ENCODE measurements at places on chromosomes 11 and 22. TPM values are rescaled to one million over a fixed set of nuclear protein-coding genes. Genes with fewer than 3 reads are reported as not detected.

GRCh38 chr11:88799771-88800500 is 265.8 kb downstream of the GRM5 start:
- no peak for DNase-seq
- no peak overlapping the region for H3K4me3 ChIP-seq

- no peak overlapping the region for H3K27ac ChIP-seq
- H3K4me3 ChIP-seq = no peak overlapping the region
- H3K4me1 ChIP-seq = no peaks in the 10 kb centered on the region
- no peak for DNase-seq
These were observed 114.9 kb upstream of the E2F8 start for GRCh38 chr11:19355601-19356000.

DNA sequence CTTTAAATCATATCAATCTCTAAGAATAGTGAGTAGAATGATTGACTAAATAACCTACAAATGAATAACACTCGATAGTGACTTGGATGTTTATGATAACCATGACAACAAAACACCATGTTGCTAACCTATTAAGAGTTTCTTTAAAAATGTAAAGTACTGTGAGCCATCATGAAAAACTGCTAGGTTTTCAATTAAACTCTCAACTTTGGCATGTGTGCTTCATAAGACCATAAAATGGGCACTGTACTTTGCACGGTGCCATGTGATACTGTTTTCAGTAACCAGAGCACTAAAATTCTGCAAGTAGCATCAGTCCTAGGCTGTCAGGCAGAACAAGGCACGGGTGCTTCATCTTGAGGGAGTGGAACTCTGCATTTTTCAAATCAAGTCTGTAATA is 96.2 kb upstream of the TRIM77 start:
- H3K4me1 ChIP-seq = peaks cover 29% of the 10 kb centered on the region
- H3K27ac ChIP-seq = no peak overlapping the region
- H3K36me3 ChIP-seq = no peaks in the 10 kb centered on the region
- H3K4me3 ChIP-seq = no peak overlapping the region

GRCh38 chr11:9600644-9601036 is 27.2 kb downstream of the WEE1 start:
- peak overlapping the region; percentile 42 for H3K4me3 ChIP-seq
- DNase-seq = no peak
- H3K27ac ChIP-seq = peak overlapping the region; percentile 85
- no peaks in the 10 kb centered on the region for H3K27me3 ChIP-seq
- H3K4me1 ChIP-seq = peaks cover 29% of the 10 kb centered on the region

GRCh38 chr11:45151362-45151982 is 5.0 kb downstream of the PRDM11 start:
- peaks cover 7% of the 10 kb centered on the region for H3K4me1 ChIP-seq
- no peak overlapping the region for H3K27ac ChIP-seq
- no peaks in the 10 kb centered on the region for H3K36me3 ChIP-seq
- no peak for DNase-seq
- peaks cover 16% of the 10 kb centered on the region for H3K27me3 ChIP-seq
- no peak overlapping the region for H3K4me3 ChIP-seq

The BBOX1 gene
- total RNA-seq = not detected

DNA sequence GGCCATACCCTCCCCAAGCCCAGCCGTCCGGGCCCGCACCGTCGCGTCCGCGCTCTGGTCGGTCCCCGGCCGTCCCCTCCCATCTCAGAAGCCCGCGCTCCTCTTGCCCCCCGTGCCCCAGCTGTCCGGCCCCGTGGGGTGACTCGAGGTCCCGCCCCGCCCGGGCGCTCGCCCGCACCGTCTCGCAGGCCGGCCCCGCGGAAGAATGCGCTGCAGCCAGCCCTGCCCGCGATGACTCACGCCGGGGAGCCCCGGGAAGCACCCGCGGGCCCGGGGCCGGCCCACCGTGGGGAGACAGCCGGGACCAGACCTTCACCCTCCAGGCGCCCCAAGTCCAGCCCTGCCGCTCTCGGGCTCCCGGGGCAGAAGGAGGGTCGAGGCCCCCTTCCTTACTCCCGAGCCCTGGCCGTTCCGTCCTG is 320 bp upstream of the PHLDA2 start:
- peaks cover 35% of the 10 kb centered on the region for H3K4me1 ChIP-seq
- H3K36me3 ChIP-seq = peaks cover 14% of the 10 kb centered on the region

GRCh38 chr11:18111005-18111404 is 5.1 kb upstream of the SAAL1 start:
- H3K4me3 ChIP-seq = no peak overlapping the region
- DNase-seq = no peak
- peaks cover 11% of the 10 kb centered on the region for H3K27me3 ChIP-seq
- no peak overlapping the region for H3K27ac ChIP-seq

The INS gene
- total RNA-seq = not detected

The ADORA2A gene
- 1.6 TPM for total RNA-seq

The LRP4 gene
- 2.0 TPM for total RNA-seq

GRCh38 chr11:76788661-76789442 is 5.7 kb downstream of the TSKU start:
- no peak overlapping the region for H3K27ac ChIP-seq
- no peak overlapping the region for H3K4me3 ChIP-seq
- peaks cover 14% of the 10 kb centered on the region for H3K27me3 ChIP-seq
- DNase-seq = no peak
- H3K4me1 ChIP-seq = peaks cover 39% of the 10 kb centered on the region

- H3K4me3 ChIP-seq = peak overlapping the region; percentile 36
- H3K27ac ChIP-seq = peak overlapping the region; percentile 78
- H3K36me3 ChIP-seq = no peaks in the 10 kb centered on the region
- peaks cover 2% of the 10 kb centered on the region for H3K27me3 ChIP-seq
- DNase-seq = peak; percentile 67
- H3K4me1 ChIP-seq = peaks cover 34% of the 10 kb centered on the region
These were observed 35.7 kb downstream of the CELSR1 start for GRCh38 chr22:46501701-46502100.

The PKNOX2 gene
- not detected for total RNA-seq

GRCh38 chr11:74025467-74026166 is 16.7 kb upstream of the UCP3 start:
- DNase-seq = peak; percentile 74
- H3K4me3 ChIP-seq = peak overlapping the region; percentile 45
- peaks cover 49% of the 10 kb centered on the region for H3K4me1 ChIP-seq
- H3K27ac ChIP-seq = peak overlapping the region; percentile 84
- H3K36me3 ChIP-seq = peaks cover 13% of the 10 kb centered on the region
- no peaks in the 10 kb centered on the region for H3K27me3 ChIP-seq

- H3K4me3 ChIP-seq = no peak overlapping the region
- DNase-seq = no peak
These were observed 120.0 kb downstream of the ZNF280B start for GRCh38 chr22:22388494-22388893.

DNA sequence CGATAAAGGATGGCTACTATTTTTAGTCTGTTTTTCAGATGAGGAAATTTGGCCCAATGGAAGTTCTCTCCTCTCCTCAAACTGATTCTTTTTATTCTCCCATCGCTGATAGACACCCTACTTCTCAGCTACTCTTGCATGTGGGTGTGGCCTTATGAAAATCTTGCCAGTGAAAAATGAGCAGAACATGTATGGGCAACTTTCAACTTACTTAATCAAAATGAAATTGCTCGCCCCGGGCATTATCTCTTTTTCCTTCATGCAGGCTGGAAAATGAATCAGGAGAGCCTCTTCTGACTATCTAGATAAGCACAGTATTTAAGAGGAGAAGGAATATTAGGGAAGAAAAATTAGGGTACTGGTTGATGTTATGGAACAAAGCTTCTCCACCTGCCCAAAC is 2354.7 kb upstream of the RAG2 start:
- DNase-seq = no peak
- no peaks in the 10 kb centered on the region for H3K27me3 ChIP-seq
- no peaks in the 10 kb centered on the region for H3K36me3 ChIP-seq

The APOL6 gene
- total RNA-seq = 3.3 TPM

The P4HA3 gene
- total RNA-seq = 1.0 TPM

The CHRM4 gene
- not detected for total RNA-seq

The JAM3 gene
- total RNA-seq = 49.6 TPM

DNA sequence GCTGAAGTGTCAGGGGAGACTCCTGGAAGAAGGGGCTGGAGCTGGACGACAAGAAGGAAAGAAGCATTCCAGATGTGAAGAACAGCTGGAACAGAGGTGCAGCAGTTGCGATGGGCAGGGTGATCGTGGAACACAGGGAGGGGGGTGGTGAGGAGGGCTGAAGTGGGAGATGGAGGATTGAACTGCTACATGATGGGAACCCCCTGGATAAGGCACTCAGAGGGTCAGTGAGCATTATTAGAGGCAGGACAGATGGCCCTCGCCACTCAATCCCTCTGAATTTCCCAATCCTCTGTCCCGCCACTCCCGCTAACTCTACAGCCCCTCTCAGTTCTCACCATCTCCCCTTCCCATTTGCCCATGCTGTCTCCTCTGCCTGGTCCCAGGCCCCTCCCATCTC is 14.0 kb downstream of the SERPINH1 start:
- no peak overlapping the region for H3K4me3 ChIP-seq
- peaks cover 40% of the 10 kb centered on the region for H3K4me1 ChIP-seq
- peak overlapping the region; percentile 35 for H3K27ac ChIP-seq
- DNase-seq = no peak
- peaks cover 24% of the 10 kb centered on the region for H3K36me3 ChIP-seq

The SLC2A11 gene
- 8.9 TPM for total RNA-seq

GRCh38 chr11:75592715-75593114 is 30.7 kb downstream of the SERPINH1 start:
- no peak overlapping the region for H3K4me3 ChIP-seq
- no peak for DNase-seq
- H3K36me3 ChIP-seq = no peaks in the 10 kb centered on the region
- no peaks in the 10 kb centered on the region for H3K4me1 ChIP-seq
- H3K27me3 ChIP-seq = peaks cover 30% of the 10 kb centered on the region

GRCh38 chr11:36790526-36790925 is 192.5 kb upstream of the RAG2 start:
- H3K27me3 ChIP-seq = no peaks in the 10 kb centered on the region
- H3K4me3 ChIP-seq = no peak overlapping the region
- no peak overlapping the region for H3K27ac ChIP-seq

The SUSD2 gene
- total RNA-seq = 0.24 TPM

- no peak overlapping the region for H3K4me3 ChIP-seq
- H3K27me3 ChIP-seq = peaks cover 32% of the 10 kb centered on the region
- no peaks in the 10 kb centered on the region for H3K36me3 ChIP-seq
- no peak for DNase-seq
- H3K4me1 ChIP-seq = no peaks in the 10 kb centered on the region
These were observed 23.9 kb upstream of the TTLL12 start for GRCh38 chr22:43210631-43211515.

GRCh38 chr11:18144243-18144642 is 11.9 kb downstream of the MRGPRX3 start:
- no peak for DNase-seq
- peaks cover 13% of the 10 kb centered on the region for H3K4me1 ChIP-seq
- H3K36me3 ChIP-seq = no peaks in the 10 kb centered on the region

DNA sequence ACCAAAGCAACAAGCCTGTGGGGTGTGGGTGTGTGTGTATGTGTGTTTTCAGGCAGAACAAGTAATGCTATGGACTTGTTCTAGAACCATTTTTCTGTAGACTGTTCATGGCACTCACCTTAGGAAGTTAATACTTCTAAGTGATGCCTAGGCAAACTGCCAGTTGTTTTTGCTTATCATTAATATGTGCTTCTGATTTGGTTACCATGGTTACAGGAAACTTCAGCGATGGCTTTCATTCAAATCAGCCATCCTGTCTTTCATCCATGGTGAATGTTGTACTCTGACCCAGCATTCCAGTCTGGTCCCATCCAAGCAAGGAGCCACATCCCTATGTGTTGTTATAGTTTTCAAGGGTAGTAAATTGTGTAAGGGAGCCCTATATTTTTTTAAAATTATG is 49.8 kb upstream of the ARHGAP20 start:
- no peak overlapping the region for H3K27ac ChIP-seq
- peaks cover 2% of the 10 kb centered on the region for H3K27me3 ChIP-seq
- H3K36me3 ChIP-seq = no peaks in the 10 kb centered on the region
- no peak for DNase-seq

DNA sequence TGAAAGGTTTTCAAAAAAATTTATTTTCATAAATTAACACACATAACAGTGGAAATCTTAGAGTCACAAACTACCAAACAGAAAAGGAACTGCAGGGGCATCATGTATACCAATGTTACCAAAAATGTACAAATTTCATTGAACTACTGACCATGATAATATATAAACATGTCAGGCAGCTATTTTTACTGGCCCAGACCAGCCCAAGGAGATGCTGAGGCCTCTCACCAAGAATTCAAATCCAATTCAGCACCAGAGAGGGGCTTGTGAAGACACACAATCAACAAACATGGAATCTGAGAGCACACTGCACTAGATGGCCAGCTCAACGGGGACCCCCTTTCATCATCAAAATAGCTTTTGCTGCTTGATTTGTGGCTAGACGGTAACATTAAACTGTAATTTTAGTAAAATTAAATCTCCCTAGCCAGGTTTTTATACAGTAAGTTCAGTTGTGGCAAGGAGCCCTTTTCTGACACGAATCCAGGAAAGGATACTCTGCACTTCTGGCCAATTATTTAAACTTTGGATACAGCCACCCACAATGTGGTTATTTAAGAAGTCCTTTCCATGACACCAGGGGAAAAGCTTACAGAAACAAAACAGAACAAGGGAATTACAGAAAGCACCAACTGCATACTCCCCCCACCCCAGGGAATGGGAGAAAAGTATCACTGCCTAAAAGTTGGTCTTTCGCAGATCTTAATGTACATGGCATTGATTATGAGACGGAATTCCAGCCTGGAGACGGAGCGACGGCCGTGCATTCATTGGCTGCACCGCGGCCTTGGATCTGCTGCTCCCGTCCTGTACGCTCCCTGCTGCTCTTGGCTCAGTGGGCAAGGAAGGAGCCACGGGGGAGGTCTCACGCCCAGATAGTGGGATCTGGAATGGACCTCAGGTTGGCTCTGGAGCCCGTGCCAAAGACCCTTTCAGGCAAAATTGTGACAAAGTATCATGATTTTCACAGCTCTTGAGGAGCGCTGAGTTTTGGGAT is 19.6 kb upstream of the PISD start:
- peaks cover 1% of the 10 kb centered on the region for H3K27me3 ChIP-seq
- DNase-seq = peak; percentile 24
- peaks cover 50% of the 10 kb centered on the region for H3K36me3 ChIP-seq
- H3K4me1 ChIP-seq = peaks cover 53% of the 10 kb centered on the region
- peak overlapping the region; percentile 53 for H3K4me3 ChIP-seq

GRCh38 chr11:128908391-128909246 is 17.5 kb downstream of the KCNJ5 start:
- H3K27ac ChIP-seq = peak overlapping the region; percentile 53
- peak; percentile 66 for DNase-seq
- H3K36me3 ChIP-seq = no peaks in the 10 kb centered on the region
- peak overlapping the region; percentile 78 for H3K4me3 ChIP-seq
- H3K4me1 ChIP-seq = peaks cover 48% of the 10 kb centered on the region

- peaks cover 9% of the 10 kb centered on the region for H3K4me1 ChIP-seq
- DNase-seq = no peak
- no peak overlapping the region for H3K27ac ChIP-seq
These were observed 8.3 kb upstream of the PPIL2 start for GRCh38 chr22:21657360-21658032.

Data from HFFc6 (cell line).